Sigmoid colon (tissue), 7 donors: ENCODE measurements at places on chromosomes 3 and 15.

DNA sequence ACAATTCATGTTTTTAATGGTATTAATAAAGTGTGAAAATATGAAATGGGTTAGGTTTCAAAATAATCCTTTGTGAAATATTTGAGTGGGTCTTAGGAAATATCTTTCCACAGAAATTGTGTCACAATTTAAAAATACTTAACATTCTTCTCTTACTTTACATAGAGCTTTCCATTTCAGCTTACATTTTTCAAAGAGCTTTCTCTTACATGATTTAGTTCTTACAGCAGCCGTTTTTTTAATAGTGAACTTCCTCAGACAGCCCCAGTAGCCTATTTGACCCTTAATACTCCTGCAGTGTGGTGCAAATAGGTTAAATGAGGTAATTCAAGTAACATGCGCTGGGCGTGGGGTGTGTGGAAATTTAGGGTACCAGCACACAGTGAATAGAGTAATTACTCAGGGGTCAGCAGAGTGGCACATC is 21.8 kb downstream of the P2RY12 start:
- no peak for DNase-seq

DNA sequence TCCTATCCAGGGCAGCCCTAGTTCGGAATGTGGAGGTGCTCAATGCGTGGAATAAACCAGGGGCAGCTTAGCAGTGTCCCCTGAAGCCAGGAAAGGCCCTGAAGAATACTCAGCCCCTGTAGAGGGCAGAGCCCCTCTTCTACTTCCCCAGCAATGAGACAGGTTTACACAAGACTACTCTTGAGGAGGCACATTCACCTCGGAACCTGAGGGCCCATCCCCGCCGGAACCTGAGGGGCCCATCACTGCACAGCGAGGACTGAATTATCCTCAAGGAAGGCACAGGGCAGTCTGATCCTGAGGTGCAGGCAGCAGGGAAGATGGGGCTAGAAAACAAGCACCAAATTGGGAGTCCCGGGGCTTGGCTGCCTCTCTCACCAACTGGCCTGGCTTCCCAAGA is 22.2 kb downstream of the CCDC13 start:
- DNase-seq, result peak; percentile 44

- DNase-seq, result no peak
These were observed 123.8 kb downstream of the GMNC start for GRCh38 chr3:190738636-190739155.

DNA sequence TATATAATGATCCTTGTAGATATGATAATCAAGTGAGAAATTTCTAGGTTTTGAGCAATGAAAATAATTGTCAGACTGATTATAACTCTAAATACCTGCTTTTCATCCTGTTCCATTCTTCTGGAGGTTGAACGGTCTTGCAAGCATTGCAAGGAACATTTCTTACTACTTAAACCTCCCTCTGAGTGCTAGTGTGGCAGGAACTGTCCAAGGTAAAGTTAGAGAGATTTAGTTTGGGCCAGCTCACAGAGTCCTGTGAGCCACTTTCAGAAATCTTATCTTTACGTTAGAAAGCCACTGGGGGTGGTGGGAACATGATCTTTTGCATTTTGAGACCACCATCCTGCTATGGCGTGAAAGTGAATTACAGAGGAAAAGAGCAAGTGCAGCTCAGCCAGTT is 121.1 kb upstream of the NPHP3 start:
- no peak for DNase-seq

- no peak for DNase-seq
These were observed 117.9 kb downstream of the HERC1 start for GRCh38 chr15:63715818-63716217.

DNA sequence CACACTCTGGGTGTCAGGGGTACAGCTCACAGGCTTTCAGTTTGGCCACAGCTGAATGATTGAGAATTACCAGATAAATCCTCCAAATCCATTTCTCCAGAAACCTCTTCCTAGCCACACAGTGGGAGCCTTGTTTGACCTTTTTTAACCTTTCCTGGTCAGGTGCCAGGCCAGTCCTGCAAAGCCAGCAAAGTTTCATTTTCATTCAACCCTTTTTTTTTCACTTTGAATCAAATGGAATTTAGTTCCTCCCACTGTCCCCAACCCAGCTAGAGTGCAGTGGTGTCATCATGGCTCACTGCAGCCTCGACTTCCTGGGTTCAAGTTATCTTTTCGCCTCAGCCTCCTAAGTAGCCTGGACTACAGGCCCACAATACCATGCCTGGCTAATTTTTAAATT is 67.8 kb downstream of the NSUN3 start:
- DNase-seq, result no peak

GRCh38 chr3:71253169-71253568 is 330.4 kb downstream of the FOXP1 start:
- no peak for DNase-seq

DNA sequence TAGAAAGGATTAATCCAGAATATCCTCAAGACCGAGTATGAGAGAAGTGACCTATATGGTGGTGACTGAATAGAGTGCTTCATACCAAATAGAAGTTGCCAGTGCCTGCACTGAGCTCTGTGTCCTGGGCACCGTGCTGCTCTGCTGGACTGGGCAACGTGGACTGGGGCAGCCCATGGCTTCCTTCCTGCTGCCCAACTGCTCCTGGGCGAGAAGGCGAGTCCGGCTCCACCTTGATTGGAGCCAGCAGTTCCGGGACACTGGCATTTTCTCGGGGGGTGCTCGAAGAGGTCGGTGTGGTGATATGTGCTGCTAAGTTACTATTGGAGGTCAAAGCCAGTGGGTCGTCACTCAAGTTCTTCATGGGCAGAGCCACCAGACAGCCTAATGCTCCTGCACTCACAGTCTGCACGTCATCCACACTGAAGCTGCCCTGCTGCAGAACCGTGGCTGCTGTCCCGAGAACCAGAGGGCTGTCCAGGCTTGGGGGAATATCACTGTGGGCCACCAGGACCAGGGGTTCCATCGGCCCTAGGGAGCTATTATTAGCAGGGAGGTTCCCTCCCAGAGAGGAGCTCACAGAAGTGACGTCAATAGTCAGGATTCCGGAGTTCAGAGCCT is 14.1 kb downstream of the ZXDC start:
- peak; percentile 40 for DNase-seq

GRCh38 chr3:188421836-188422540 is 268.0 kb downstream of the LPP start:
- no peak for DNase-seq

- peak; percentile 12 for DNase-seq
These were observed 162.5 kb downstream of the WNT7A start for GRCh38 chr3:13717222-13717895.
